ENCODE measurements at places on chromosomes 5 and 9. TPM values are rescaled to one million over a fixed set of nuclear protein-coding genes. Genes with fewer than 3 reads are reported as not detected.

DNA sequence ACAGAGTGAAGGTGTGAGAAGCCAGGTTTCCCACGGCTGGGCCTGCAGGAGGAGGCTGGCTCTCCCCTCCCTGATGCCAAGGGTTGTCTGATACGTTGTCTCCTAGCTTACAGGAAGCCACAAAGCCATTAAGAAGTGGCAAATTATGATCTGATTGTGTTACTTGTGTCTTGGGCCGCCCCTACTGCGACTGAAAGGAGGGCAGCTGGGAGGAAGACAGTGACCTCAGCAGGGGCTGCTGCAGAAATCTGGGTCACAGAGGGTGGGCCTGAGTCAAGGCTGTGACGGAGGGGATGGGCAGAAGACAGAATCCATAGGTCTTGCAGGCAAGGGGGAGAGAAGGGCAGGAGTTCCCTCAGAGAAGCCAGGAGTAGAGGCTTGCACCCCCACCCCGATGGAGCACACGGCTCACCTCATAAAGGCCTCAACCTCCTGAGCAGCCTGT is 145.0 kb downstream of the FSTL4 start:
- DNase-seq = no peak

DNA sequence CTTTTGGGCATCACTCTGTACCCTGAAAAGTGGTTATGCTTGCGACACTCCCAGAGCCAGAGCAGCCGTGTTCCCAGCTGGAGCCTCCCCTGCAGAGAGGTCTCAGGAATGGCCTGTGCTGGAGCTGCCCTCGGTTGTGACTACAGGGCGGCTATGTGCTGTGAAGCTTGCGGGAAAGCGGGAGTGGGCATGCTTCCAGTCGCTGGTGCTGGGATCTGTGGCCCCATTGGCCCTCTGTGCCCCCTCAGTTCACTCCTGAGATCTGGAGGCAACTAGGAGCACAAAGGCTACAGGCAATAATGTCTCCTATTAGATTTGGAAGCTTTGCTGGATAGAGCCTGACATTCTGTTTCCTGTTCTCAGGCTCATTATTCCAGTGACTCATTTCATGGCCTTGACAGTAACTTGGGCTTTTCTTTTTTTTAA is 56.9 kb downstream of the GPR107 start:
- no peak for DNase-seq

- DNase-seq = no peak
These were observed 119.0 kb downstream of the MAT2B start for GRCh38 chr5:163624431-163624830.

The SPINK4 gene
- not detected for total RNA-seq

The SNCAIP gene
- total RNA-seq = not detected

The TCERG1 gene
- 79.9 TPM for total RNA-seq

The HSPB3 gene
- not detected for total RNA-seq

Data from activated naive CD8-positive, alpha-beta T cell treated with anti-CD3 and anti-CD28 coated beads, Interleukin-2, amount 10 ng/mL, durations not matched to agents 7 days and 5 days (primary cell).